ENCODE measurements at places on chromosomes 2 and 18.

DNA sequence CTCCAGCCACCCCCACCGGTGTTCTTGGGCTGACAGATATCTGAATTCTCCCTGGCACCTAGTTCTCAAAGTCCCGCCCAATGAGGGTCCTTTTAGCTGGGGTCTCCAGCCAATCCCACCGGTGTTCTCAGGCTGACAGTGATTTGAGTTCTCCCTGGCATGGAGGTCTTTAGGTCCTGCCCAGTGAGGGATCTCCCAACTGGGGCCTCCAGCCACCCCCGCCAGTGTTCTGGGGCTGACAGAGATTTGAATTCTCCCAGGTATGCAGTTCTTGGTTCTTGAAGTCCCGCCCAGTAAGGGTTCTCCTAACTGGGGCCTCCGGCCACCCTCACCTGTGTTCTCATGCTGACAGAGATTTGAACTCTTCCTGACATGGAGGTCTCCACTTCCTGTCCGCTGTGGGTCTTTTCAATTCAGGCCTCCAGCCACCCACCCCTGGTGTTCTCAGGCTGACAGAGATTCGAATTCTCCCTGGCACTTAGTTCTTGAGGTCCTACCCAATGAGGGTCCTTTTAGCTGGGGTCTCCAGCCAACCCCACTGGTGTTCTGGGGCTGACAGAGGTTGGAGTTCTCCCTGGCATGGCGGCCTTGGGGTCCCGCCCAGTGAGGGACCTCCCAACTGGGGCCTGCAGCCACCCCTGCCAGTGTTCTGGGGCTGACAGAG lies 154.6 kb downstream of the ANKRD36 start:
- no peak for DNase-seq

DNA sequence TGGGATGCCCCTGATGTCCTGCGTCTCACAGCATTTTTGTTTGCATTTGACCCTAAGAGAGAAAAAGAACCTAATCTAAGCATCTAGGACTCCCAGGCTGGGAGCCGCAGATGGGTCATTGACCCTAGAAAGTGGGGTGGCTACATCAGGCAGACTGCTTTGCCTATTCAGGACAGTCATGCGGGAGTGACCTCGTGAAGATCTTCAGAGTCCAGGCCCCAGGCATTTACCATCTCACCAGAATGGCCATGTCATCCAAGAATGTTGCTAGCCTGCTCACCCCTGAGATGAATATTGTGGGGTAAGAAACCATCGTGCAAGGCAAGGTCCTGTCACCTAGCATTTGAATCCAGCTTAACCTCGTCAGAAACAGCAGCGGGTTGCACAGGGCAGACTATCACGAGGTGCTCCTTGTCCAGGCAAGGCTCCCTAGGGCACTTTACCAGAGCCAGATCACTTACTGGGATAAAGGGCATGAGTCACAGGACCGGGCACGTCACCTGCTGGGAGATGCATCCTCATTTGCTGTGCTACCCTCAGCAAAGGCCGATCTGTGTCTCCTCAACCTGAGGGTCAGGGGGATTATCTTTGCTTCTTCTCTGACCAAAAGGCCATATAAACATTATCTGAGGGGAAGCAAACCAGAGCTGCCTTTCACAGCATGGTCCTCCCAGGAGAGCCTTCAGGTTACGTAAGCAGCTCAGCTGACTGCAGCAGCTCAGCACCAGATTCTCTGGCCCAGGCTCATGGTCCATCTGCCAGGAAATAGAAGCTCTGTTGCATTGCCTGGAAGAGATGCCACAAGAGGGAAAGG lies 162.3 kb downstream of the ACKR3 start:
- DNase-seq, result no peak

DNA sequence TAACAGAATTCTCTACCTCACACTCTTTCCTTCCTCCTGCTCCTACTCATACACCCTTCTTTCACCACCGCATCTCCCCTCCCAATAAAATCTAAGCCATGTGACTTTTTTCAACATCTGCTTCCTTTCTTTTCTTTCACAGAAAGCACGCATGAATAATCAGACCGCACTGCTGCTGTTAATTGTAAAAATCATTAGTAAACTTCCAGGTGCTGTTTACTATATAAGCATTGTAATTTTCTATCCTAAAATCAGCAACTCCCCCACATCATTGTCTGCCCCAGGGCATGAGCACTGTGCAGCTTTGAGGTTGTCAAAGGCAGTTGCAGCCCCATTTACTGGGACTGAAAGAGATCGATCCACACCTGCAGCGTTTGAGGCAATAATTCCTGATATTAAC lies 782.6 kb upstream of the ID2 start:
- no peak for DNase-seq

DNA sequence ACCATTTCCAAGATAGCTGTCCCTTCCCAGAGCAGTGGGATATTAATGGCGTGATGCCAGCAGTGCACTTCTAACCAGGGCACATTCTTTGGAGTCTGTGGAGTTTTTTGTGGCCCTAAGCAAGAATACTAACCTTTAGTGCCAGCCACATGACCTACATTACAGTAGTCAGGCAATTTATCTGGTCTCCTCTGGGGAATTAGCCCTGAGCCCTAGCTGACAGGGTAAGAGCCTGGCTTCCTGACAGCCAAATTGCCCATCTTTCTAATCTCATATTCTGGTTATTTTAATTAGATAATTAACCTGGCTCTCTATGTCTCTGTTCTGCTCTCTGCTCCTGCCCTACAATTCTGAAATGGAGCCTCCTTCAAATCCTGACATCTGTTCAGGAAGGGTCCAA lies 5.2 kb downstream of the PFN4 start:
- no peak for DNase-seq

- no peak for DNase-seq
These were observed 447 bp downstream of the RETSAT start for GRCh38 chr2:85353876-85354285.

Measured in keratinocyte (primary cell).